ENCODE measurements at places on chromosomes 2 and 18.
A peak's percentile ranks its signal among the peaks of the same experiment; 100 is the strongest.

- DNase-seq = no peak
Observed at GRCh38 chr2:167049659-167050058, 161.4 kb downstream of the XIRP2 start.

DNA sequence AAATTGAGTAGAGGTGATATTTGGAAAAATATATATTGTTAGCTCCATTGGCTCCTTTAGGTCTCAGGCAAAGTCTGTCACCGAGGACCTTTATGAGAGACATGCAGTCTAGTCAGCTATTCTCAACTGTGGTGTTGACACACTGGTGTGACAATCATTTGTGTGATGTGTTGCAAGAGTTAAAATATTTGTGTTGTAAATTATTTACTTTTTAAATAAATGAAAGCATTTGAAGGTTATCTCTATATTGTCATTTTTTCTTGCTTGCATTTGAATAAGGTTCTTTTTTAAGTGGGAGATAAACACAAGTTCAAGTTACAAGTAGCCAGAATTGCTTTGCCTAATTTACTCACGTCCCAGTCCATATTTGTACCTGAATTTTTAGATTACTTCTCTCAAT is 4.3 kb downstream of the REL start:
- no peak for DNase-seq

- DNase-seq = peak; percentile 83
Observed at GRCh38 chr2:159146996-159147666, 139.4 kb downstream of the WDSUB1 start.

DNA sequence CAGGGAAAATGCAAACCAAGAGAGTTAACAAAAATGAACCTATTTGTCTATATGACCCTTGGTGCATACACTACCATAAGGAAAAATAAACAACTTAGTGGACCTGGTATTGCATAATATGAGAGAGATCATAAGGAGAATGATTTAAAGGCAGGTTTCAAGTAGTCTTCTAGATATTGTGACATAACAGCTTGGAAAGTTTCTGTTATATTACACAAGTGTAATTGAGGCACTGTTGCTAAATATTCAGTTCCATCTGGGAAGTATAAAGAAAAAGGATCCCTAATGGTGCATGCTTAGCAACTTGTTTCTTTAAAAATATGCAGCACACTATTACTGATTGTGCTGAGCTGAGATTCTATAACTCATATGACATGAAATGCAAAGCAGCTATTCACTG is 252.2 kb upstream of the SPHKAP start:
- no peak for DNase-seq

GRCh38 chr2:63555931-63556330 is 32.3 kb downstream of the WDPCP start:
- DNase-seq = no peak

- peak; percentile 21 for DNase-seq
Observed at GRCh38 chr2:178829299-178829960, 22.2 kb upstream of the TTN start.

DNA sequence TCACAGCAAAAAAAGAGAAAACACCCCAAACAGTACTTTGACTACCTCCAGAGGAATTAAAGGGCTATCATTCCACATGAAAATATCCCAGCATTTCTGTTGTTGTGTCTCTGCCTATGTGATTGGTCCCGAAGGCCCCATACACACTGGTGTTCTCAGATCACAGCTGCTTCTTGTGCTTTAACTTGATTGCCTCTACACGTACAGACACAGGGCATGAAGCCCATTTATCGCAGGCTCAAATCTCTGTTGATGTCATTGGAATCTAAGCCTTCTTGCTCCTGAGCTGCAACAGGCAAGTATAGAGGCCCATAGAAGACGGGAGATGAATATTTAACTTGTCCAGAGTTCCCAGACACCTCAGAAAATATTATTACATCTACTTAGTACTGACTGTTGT is 405.2 kb downstream of the NCKAP5 start:
- no peak for DNase-seq

GRCh38 chr2:98487806-98488189 is 43.1 kb downstream of the INPP4A start:
- no peak for DNase-seq

- DNase-seq = no peak
Observed at GRCh38 chr2:144832048-144832447, 312.1 kb upstream of the ZEB2 start.

DNA sequence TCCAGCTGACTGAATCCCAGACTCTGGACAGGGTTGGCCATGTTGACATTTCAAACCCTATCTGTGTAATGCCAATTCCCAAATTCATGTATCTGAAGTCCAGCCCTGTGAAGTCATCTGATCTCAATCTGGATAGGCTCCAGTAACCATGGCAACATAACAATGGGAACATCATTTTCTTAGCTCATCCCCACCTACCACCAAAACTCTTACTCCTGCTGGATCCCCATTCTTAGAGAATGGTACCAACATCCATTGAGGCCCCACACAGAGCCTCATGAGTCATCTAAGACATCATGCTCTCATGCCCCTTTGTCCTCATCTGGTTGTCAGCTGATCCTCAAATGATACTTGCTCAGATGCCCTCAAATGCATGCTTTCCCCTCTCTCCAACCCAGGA is 58.9 kb upstream of the TEX51 start:
- DNase-seq = no peak

DNA sequence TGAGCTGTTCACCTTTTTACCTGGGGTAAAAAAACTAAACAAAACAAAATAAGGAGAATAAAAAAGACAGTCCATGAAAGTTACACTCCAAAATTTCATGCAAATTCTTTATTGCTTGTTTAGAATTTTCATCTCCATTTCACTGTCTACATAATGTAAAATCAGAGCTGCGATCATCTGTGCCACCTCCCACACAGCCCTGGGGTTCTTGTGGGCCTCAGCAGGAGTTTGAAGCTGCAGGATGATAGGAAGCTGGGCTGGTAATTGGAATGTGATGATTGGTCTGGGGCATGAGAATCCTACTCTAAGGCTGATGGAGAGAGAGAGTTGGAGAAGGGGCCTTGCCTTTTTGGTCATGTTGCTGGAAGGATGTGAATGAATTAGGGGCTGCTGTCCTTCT is 4.2 kb upstream of the LHCGR start:
- DNase-seq = no peak

DNA sequence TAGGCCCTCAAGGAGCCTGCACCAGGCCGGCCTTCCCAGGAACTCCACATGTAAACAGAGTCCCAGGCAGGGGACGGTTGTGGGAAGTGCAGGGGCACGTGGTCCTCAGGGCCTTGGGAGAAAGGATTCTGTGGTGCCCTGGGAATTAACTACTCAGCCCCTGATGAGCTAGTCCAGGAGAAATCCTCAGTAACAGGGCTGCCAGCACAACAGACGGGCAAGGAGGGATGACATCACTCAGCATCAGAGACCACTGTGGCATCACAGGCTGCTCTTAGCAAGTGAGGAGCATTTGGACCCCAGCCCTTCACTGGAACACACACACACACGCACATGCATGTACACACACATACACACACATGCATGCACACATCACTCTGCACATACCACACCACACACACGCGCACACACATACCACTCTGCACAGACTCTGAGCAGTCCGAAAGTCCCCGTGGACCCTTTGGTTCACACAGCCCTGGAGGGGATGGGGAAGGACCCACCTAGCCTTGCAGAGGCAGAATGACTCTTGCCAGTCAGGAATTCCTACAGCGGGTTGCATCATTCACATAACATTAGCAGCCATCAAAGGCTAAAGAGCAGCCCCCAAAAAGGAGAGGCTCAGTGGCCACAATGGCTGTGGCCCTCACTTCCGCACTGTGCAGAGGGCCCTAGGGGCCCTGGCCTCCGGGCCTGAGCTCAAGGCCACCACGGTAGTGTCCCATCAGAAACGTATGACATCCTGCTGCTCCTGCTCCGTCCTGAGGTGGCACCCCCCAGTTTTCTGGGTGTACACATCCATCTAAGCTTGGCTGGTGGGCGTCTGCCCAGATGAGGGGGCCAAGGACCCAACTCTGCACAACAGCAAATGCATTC is 1.9 kb upstream of the NMUR1 start:
- no peak for DNase-seq

DNA sequence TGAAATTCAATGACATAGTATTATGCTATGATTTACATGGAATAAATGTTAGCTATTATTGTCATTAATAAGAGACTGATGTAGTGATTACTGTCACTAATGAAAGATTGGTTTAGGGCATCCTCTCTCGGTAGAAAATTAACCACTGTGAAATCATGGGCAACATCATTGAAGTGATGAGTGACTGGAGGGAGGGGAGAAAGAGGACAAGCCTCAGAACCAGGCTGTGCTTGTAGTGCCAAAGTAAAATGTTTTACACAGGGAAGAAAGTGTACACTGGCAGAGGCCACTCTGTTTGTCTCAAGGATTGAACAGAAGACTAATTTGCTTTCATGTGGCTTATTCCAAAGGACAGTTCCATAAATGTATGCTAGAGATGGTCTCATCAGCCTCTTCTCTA is 456.2 kb upstream of the TCF4 start:
- DNase-seq = no peak

- no peak for DNase-seq
Observed at GRCh38 chr2:74357627-74358026, 14.4 kb upstream of the SLC4A5 start.

DNA sequence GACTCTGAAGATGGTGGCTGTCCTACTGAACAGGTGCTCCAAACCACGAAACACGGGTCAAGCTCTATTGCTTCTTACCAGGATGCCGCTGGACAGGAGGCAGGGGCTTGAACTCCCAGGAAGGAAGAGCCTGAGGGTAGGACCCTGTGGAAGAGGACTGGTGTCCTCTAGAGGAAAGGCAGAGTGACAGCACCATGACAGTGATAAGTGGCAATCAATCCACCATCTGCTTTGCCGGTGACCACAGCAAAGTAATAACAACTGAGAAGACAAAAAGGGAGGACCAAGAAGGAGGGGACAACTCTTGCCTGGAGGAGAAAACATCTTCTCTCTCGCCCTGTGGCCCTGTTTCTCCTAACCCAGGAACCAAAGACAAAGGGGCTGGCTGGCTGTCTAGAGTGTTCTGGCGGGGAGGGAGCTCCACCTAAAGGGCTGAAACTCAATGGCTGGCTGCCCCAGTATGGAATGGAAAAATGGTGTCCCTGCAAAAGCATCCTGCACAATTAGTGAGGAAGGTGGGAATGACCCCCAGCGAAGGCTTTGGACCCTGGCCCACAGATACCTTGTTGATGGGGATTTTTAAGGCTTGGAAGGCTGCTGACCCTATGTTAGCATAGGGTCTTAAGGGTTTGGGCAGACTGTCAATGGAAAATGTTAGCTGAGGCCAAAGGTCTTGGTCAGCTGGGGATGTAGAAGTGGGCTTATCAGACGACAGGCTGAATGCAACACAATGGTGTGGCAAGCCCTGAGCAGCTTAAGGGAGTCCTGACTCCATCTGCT is 35.4 kb downstream of the PROC start:
- no peak for DNase-seq

DNA sequence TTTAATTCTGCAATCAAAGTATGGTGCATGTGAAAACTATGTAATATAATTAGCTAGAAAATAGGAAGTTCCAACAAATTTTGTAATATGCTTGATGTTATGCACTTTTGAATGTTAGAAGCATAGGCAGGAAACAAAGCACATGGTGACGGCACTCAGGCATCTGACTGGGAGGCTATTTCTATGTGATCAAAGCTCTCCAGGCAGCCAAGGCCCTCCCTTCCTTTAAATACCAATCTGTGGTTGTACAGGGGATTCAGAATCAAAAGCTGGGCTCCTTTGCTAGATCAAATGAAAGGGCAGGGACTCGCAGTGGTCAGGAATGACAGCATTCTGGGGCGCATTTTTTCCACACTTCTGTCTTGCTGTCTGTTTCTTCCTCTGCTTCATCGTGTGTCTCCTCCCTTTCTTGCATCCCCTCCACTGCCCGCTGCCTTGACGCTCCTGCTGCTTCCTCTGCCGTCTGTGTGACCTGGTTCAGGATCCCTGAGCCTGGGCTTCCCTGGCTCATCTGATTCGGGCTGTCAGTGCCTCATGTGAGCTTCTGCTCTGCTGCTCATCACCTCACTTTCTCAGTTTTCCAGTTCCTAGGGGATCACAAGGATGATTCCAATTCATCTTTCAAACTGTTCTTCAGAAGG is 30.9 kb downstream of the TMEM182 start:
- no peak for DNase-seq

DNA sequence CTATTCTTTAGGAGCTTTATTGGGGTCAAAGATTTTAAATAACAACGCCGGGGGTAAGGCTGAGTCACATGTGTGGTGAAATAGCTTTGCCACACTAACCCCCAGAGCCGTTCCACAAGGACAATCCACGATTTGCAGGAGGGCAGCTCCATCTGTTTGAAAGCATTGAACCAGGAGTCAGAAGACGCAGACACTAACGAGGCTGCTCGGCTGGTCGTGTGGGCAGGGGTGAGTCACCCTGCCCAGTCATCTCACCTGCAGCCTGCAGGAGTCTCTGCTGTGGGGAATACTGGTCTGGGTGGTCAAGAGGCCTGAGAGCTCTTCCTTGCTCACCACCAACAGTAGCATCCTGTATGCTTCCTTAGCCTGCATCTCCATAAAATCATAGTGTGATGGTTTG is 149.2 kb upstream of the NCK2 start:
- DNase-seq = no peak

DNA sequence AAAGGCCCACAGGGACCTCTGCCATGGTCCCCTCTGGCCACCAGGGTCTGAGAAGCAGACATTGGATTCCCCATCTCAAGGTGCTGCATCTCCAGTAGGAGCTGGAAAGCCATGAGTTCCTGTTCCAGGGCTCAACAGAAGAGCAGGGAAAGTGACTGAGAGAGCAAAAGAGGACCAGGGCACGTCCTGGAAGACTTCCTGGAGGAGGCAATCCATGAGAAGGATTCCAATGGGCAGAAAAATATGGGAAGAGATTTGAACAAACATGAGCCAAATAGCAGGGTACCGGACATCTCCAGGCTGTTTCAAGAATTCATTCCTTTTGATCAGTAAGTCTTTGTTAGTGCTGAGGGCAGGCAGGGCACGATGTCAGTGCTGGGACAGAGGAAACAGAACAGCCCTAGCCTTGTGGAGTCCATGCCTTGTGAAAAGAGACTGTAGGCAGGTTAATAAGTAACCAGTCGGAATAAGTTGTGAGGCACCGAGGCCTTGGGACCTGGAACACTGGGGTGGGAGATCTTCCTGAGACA is 72.8 kb upstream of the TWIST2 start:
- no peak for DNase-seq

DNA sequence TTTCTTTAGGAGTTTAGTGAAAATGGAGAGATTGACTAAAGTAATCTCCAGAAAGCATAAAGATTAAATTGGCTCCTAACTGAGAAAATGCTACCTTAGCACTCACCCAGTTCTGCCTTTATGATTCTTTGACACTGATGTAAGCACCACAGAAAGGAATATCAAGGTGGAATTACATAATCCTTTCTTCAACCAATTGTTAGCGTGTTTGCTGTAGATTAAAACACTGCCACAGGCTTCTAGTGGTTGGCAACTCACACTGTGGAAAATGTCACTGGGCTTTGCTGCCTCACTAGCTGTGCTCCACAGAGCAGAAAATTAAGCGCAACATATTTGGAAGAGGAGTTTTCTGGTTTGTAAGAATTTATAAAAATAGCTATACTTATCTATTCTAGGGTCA is 104.1 kb downstream of the DLGAP1 start:
- no peak for DNase-seq
